ENCODE measurements at places on chromosomes 4 and X.

- no peak for DNase-seq
Measured at GRCh38 chr4:142264961-142265360, 581.1 kb downstream of the INPP4B start.

DNA sequence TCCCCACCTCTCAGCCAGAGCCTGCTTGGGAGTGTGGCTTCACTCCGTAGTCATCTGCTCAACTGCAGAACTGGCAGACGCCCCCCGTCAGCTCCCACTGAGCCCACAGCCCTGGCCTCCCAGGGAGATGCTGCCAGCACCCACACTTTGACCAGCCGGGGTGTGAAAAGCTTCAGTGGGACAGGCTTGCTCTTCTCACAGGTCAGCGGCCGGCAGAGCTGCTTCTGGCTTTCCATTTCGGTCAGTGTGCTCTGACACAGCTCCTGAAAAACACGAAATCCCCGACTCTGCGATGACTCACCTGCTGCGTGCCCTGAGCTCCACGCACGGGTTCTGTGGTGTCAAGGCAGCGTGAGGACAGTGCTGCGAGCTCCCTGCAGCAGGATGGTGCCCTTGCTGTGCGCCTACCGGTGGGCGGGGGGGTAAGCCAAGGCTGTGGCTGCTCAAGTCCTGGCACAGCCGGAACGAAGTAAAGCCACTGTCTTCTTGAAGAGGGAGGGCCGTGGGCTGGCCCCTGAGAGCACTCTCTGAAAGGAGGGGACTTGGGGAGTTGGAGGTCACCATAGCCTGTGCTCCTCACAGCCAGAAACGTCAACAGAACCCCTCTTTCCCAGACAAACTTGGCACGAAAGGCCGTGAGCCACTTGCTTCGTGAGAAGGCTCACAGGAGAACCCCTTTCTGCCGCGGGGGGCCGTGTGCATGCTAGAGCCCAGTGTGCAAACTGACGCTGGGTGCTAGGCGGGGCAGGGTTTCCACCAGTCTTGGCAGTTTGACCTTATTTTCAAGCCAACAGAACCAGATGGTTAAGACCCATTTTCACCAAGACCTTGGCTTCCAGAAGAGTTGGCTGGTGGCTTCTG, 23.6 kb downstream of the NOP14 start:
- DNase-seq: no peak

- no peak for DNase-seq
Measured at GRCh38 chr4:114385195-114385985, 213.2 kb upstream of the UGT8 start.

GRCh38 chr4:165548702-165549101, 169.9 kb downstream of the CPE start:
- no peak for DNase-seq

GRCh38 chr4:929096-929765, 2.9 kb downstream of the GAK start:
- DNase-seq: no peak

DNA sequence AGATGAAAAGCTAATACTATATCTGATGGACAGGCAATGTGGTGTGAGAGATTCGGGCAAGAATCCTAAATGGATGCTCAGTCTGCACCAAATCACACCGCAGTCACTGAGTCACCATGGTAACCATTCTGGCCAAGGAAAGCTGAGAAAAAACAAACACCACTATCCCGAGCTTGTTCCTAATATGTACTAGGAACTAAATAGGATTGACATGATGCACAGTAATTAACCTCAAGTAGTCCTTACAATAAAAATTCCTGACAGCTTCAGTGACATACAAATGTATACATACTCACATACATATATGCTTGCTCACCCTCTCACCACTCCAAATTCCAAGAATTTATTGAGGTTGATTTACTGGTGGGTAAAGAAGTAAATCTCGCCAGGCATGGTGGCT, 1.1 kb upstream of the RAB40A start:
- no peak for DNase-seq

DNA sequence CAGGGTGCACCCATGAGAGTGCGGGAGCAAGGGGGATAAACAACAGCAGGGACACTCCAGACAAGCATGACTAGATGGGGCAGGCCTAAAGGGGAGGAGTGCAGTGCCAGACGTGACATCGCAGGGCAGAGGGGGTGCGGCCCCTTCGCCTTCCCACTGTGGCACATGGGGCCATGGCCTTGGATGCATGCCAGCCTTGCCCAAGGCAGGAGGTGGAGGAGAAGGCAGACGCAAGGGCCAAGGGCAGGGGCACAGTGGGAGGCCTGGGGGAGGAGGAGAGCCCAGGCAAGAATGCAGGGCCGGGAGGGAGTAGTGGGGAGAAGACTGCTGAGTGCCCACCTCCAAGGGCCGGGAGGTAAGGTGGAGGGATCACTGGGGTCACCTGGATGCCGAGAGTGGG, 21.6 kb downstream of the PNMA6E start:
- DNase-seq: no peak

DNA sequence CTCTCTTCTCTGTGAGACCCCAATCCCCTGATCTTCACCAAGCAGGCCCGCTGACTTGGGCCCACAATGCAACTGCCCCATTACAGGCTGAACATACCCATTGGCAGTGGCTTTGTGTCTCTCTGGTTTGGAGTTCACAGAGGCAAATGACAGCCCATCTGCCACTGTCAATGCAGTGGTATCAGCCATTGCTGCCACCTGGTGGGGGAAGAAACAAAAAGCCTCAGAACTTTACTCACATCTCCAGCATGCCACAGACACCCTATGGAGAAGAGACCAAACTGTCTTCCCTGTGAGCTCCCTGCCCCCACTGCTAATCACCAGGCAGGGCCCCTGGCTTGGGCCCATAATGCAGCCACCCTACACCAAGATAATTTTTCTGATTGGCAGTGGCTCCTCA, 729.3 kb upstream of the ACTRT1 start:
- peak; percentile 4 for DNase-seq

DNA sequence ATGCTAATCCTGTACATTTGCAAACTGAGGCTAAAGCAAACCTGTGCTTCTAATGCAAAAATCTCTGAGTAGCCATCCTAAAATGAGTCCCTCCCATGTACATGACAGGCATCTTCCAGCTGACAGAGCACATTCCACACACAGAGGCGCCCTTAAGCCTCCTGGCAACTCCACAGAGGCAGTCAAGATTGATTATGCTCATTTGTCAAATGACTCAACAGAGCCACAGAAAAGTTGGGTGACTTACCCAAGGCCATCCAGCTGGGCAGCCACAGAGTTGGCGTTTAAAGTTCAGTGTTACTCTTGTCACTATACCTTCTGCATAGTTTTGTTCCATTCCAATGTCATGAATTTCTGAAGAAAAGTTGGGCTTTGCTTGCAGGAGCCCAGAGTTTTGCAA, 394.6 kb upstream of the FGF13 start:
- no peak for DNase-seq

- DNase-seq: peak; percentile 28
Measured at GRCh38 chr4:185204238-185204910, 574 bp upstream of the CFAP97 start.

DNA sequence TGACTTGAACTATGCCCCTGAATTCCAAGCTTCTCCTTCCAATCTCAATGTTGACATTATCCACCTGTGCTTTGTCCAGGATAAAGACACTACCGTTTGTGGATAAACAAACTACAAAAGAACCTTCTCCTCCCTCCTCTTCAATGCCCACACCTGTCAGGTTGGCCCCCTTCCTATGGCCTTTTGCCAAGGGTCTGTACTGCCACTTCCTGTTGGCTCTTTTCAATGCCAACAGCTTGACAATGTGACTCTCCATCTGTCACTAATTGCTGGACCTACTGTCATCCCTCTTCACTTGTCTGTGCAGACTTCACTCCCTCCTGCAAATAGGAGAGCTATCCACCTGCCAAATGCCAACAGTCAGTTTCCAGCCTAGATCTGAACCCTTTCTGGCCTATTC, 35.8 kb upstream of the MID1 start:
- DNase-seq: no peak

- peak; percentile 46 for DNase-seq
Measured at GRCh38 chrX:3940000-3940610, 226.7 kb upstream of the PRKX start.

DNA sequence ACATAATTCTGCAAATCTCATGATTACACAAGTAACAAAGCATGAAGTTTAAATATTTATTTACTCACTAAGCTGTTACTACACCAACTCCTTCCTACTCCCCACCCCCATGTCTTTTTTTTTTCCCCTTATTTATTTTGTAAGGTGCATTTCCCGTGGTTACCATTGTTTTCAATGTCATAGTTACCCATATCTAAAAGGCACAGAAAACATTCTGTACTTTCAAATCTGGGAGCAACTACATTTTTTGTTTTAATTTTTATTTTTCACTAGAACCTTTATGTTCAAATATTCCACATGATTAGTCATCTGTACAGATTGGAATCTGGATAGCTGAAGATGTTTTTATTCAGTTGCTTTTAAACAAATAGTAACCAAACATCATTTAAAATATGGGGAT, 62.8 kb downstream of the PPP3CA start:
- no peak for DNase-seq
